Myocyte (in vitro differentiated cells): ENCODE measurements at places on chromosomes 11 and 22. TPM values are rescaled to one million over a fixed set of nuclear protein-coding genes. Genes with fewer than 3 reads are reported as not detected.

GRCh38 chr11:3202305-3202704 is 16.3 kb downstream of the MRGPRG start:
- no peak for DNase-seq

NRGN gene
- total RNA-seq = not detected in 2 replicates

DNA sequence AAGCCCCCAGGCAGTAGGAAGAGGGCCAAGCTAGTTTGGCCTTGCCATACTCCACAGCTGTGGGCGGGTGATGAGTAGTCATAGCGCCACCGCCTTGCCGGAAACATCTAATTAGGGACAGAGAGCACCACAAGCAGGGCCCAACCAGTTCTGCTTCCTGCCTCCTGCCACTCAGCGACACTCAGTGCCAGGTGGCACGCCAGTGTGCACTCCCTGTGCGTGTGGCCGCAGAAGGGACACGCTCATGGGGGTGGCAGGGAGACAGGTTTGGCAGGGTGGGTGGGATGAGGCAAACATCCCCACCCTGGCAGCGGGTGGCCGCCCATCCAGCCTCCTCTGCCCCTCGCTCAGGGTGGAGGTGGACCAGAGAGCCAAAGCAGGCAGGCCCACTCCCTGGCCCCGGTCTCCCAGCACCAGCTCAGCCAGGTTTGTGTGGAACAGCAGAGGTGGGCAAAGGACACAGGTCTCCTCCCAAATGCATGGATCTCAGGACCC is 4.9 kb downstream of the OVOL1 start:
- no peak for DNase-seq

GRCh38 chr11:126293726-126294125 is 10.1 kb upstream of the DCPS start:
- no peak for DNase-seq

DNA sequence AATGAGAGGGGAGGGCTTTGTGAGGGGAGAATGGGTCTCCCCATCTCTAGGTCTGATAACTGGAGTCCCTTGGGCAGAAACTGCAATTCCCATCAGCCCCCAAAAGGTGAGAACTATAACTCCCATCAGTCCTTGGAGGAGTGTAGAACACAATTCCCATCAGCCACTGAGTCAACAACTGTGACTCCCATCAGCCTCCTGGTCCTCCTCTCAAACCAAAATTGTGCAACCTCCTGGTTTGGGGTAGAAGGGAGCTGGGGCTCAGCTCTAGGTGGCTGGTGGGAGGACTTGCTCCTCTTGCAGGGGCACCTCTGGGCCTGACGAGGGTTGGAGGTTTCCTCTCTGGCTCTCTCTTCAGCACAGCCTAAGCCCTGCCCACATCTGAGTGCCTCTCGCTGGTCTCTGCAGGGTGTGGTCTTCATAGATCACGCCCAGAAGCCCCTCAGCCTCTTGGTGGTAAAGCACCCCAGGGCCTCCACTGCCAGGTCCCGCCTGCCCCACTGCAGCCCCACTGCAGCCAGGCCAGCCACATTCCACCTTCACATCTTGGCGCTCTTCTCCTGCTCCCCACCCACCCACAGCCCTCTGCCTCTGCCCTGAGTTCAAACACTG is 18.5 kb downstream of the SLC22A12 start:
- DNase-seq = no peak

GRCh38 chr11:95084509-95084908 is 5.1 kb upstream of the ENDOD1 start:
- DNase-seq = no peak
